Bronchial epithelial cell (primary cell): ENCODE measurements at places on chromosomes 7 and 10. TPM values are rescaled to one million over a fixed set of nuclear protein-coding genes. Genes with fewer than 3 reads are reported as not detected.

DNA sequence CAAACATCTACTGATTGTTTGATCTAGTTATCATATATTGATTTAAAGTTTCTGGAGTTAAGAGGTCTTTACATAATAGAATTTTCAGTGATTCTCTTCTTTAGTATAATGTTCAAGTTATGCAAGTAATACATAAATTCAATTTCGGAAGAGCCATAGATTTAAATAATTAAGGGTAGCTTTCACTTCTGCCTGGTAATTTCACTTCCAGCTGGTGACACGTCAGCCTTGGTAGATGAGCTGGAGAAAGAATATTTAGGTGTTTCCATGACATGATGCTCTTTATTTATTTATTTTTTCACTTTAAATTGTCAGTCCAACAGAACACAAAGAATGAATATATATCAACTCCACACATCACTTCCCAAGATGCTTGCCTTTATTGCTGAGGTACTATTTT is 5.2 kb upstream of the OTUD1 start:
- no peak for DNase-seq

DNA sequence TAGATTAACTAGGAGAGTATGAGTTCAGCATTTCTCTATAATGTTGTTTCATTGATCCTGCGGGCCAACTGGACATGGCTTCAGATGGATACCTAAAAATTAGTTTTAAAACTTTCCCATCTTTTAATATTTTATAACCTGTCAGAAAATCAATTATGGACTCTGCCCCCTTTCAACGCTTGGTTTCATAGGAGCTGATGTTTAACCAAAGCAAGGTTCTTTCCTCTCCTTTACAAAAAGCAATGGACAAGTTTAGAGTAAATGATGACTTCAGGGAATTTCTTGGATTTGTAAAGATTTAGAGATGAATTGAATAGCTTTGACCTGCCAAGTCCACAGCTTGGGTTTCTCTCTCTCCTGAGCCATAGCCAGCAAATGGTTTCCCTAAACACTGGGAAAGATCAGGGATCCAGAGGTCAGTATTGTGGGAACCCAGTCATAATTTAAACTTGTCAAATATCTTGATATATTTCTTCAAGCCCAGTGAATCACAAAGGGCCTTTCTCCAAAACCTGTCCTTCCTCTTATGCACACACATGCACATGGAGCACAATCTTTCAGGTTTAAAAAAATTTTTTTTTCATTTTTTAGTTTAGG is 177.1 kb downstream of the EVX1 start:
- DNase-seq, result no peak

- DNase-seq, result peak; percentile 97
These were observed 86.9 kb downstream of the CARD11 start for GRCh38 chr7:2956526-2957368.

FBXO24 gene
- 0.38 and 0.53 TPM in 2 replicates for total RNA-seq

GRCh38 chr7:13050703-13051102 is 363.3 kb downstream of the ARL4A start:
- DNase-seq, result peak; percentile 72

FBXL15 gene
- 9.7 and 12.5 TPM in 2 replicates for total RNA-seq

MBL2 gene
- not detected in 2 replicates for total RNA-seq

KIAA1217 gene
- 3.4 and 4.9 TPM in 2 replicates for total RNA-seq

DNA sequence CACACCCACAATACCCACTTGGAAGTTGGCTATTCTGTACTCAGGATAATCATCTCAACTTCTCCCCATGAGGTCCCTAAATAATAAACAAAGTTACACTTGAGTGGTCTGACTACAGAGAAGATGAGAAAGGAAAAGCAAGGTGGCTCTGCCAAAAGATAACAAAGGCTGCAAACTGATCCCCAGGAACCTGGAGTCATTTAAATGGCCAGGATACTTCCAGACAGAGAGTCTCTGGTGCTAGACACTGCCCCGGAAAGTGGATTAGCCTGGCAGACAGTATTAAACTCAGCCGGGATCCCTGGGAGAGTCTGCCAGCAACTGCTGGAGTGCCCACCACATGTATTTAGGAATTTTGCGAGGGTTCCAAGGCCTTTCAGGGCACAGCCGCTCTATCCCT is 93.7 kb downstream of the DGKI start:
- DNase-seq, result no peak

- no peak for DNase-seq
These were observed 39.2 kb downstream of the MEOX2 start for GRCh38 chr7:15647309-15647708.

DNA sequence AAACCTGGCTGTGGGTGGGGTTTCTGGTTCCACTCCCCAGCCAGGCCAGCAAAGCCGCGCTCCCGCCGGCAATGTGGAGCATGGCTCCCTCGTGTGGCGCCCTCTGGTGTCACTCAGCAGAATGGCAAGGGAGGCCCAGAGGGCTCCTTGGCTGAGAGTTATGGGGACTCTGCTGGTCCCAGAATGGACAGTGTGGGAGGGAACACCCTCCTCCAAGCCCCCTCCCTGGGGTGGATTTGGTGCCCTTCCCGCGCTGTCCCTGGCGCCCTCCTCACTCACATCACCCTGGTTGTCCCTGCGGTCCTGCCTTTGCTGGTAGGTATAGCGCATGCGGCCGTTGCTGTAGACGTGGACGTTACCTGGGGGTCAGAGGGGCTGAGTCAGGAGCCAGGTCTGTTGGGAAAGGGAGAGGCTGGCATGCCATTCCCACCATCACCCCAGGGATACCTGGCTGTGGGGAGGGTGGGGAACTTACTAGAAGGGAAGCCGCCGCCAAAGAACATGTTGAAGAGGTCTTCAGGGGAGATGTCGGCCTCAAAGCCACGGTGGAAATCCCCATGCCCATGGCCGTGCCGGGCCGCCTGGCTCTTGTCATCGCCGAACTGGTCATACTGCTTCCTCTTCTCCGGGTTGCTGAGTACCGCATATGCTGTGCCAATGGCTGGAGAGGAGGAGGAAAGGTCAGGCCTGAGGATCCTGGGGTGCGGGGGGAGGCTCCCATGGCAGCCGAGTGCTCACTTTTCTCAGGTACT is 14.0 kb downstream of the DNAJB12 start:
- no peak for DNase-seq

DNA sequence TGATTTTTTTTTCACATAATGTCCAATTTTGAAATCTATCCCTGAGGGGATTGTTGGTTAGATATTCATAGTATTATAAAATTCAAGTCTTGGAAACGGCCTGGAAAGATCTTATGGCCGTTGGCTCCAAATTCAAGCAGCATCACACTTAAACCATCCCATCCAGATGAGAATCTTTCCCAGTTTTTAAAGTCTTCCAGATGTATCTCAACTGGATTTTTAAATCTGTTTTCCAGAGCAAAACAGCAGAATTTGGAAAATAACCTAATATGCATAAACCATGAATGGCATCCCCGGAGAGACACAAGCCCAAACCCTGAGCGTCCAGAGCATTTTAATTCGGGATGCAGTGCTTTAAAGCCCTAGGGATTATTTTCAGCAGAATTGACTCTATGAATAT is 208.2 kb upstream of the PRKCQ start:
- DNase-seq, result no peak

- no peak for DNase-seq
These were observed 2.9 kb downstream of the KLF6 start for GRCh38 chr10:3782146-3782450.

PRSS37 gene
- not detected in 2 replicates for total RNA-seq

DNA sequence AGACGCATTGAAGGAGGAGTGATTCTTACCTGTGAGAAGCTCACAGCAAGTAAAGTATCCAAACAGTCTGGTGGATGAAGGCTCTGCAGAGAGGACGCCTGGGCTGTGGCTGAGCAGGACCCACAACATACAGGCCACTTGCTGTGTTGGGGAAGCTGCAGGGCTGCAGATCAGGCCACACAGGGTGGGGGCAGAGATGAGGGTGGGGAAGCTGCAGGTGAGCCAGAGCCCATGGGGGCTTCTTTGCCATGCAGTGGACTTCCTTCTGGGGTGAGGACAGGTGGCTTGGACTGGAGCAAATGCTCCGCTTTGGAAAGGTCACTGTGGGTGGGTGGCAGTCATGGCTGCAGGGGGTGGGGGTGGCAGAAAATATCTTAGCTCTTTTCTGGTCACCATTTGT is 214.8 kb downstream of the GLRX3 start:
- no peak for DNase-seq

- peak; percentile 63 for DNase-seq
These were observed 33.8 kb upstream of the RBM20 start for GRCh38 chr10:110610308-110610774.

ITIH5 gene
- total RNA-seq, result not detected in 2 replicates

DNA sequence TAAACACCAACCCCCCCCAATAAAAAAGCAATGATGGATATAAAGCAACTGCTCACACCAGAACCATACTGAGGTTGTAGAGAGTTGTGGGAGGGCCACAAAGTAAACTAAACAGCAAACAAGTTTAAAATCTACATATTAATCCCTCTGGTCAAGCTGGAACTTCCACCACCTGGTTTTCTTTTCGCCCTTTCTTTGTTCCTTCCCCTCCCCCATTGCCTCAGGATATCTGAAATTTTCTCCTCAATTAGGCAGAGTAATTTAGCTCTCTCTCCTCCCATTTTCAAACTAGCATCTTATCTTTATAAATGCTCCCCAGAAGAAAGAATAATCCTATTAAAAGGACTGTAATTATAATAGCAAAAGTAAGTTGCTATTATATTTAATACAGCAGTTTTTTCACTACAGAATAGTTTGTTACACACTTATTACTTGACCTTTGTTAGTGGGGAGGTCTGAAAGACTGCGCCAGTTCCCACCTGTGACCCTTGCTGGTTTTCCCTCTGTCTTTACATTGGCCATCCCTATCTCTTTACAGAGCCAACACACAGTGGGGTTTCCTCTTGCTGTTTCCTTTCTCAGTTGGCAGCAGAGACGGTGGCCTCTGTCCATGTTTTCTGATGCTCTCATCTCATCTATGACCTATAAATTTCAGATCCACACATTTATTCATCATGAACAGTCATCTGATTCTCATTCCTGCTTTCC is 235.4 kb downstream of the RNLS start:
- no peak for DNase-seq

MALRD1 gene
- not detected in 2 replicates for total RNA-seq

- no peak for DNase-seq
These were observed 27.4 kb downstream of the PILRA start for GRCh38 chr7:100400656-100401055.

DNA sequence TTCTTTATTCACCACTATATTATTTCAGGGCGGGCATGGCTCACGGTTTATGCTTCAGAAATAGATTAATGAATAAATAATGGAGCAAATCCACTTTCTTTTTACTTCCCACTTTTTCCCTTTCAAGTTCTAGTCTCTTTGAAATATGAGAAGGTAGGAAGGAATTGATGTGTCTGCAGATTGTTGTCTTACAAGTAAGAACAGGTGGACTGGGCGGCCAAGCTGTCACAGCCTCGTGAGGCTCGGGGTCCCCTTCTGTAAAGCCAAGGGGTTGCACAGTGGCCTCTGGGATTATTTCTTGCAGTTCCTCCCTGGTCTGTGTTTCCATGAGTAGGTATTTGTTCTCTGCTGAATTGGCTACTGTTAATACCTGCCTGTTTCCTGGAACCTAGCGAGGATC is 11.2 kb downstream of the VWA2 start:
- DNase-seq, result no peak

DNA sequence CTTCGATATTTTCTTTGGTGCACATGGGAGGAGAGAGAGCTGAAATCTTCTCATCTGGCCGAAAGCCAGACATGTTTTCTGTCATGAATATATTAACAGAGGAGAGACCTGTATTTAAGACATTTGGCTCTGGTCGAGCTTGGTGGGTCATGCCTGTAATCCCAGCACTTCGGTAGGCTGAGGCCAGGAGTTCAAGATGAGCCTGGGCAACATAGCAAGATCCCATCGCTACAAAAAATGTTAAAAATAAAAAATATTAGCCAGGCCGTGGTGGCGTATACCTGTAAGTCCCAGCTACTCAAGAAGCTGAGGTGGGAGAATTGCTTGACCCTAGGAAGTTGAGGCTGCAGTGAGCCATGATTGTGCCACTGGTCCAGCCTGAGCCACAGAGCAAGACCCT is 21.9 kb upstream of the GATA3 start:
- DNase-seq, result no peak

GRCh38 chr7:33041631-33042428 is 20.7 kb downstream of the NT5C3A start:
- DNase-seq, result no peak

DNA sequence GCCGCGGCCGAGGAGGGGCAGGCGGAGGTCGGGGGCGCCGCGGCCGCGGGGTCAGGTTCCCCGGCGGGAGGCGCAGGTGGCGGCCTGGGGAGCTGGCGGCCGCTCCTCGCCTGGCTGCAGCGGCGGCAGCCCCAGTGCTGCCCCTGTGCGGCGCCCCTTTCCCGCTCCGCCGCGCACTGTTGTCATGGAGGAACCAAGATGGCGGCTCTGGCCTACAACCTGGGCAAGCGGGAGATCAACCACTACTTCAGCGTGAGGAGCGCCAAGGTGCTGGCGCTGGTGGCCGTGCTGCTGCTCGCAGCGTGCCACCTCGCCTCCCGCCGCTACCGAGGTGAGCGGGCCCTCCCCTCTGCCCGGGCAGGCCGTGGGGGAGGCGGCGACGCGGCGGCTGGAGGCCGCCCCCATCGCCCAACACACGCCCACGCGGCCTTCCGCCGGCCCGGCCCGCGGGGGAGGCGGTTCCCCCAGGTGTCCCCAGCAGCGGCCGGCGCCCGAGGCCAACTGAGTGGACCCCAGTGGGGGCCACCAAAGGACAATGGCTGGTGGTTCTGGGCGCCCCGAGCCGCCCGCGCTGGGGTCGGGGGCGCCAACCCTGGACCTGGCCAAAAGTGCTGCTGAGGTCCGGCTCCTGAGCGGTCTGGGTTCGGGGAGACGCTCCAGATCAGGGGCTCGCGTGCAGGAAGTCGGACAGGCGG is 425 bp downstream of the CASD1 start:
- DNase-seq, result peak; percentile 32

- peak; percentile 56 for DNase-seq
These were observed at the start of gene ZNF746 for GRCh38 chr7:149497467-149498261. ZNF746 (minus strand) TSS chr7:149497809; CDS start chr7:149497536, 273 bp downstream.

KIFBP gene
- total RNA-seq, result 11.8 and 18.6 TPM in 2 replicates

DNA sequence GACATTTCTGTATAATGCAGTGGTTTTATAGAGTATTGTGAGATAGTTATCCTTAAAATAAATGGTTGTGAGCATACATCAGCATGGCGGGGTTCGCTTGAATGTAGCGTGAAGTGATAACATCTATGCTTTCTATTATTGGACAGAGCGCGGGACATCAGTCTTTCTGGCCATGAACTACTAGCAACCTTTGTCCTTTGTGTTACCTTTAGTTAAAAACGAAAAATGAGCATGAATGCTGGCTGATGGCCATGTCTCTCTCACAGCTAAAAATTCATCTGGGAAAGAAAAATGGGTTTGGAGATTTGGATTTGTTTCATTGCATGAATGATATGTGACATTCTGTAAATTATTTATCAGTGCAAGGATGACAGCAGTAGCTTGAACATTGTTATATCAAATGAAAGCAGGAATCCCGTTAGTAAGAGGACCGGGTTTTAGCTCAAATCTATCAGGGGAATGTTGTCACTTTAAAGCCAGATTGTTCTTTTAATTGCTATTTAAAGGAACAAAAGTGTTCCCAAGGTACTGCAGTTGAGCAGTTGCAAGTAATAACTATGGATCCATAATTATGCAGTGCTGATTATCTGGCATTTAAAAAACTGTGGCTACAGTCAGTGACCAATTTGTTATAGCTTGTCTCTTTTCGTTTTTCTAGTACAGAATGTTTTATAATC is 131.0 kb downstream of the KAT6B start:
- DNase-seq, result no peak

TAS2R4 gene
- 1.8 and 5.4 TPM in 2 replicates for total RNA-seq
